ENCODE measurements at places on chromosomes 11 and 22.

- no peak for DNase-seq
Observed at GRCh38 chr22:19291218-19291579, 320 bp downstream of the CLTCL1 start.

DNA sequence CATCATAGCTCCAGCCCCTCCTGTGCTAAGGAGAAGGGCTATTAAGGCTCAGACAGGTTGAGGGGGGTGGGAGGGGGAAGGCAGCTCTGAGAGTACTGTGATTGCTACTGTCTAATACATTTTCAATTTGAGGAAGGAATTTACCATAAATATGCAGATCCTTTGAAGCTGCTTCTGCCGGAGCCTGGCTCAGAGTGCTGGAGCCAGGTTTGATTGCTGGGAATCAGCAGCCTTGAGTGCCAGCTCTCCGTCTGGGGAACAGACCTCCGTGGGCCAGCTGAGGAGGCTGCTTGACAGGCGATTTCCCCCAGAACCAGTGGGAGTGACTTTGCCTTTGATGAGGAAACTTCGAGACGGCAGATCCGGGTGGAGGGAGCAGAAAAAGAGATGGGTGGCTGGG, 141.7 kb upstream of the TBCEL start:
- no peak for DNase-seq

- no peak for DNase-seq
Observed at GRCh38 chr11:83349296-83349695, 63.1 kb upstream of the CCDC90B start.

DNA sequence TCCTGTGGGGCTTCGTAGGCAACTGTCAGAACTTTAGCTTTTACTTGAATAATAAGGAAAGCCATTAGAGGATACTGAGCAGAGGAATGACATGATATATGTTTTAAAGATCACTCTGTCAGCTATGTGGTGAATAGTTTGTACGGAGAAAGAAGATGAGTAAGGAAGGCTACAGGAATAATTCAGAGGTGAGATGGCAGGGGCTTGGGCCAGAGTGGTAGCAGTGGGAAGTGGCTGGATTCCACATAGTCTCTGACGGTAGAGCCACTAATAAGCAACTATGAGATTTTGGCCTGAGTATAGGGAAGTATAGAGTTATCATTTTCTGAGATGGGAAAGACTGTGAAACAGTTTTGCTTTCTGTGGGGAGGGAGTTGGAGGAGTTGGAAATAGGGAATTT, 93.9 kb upstream of the MTMR2 start:
- DNase-seq: no peak

DNA sequence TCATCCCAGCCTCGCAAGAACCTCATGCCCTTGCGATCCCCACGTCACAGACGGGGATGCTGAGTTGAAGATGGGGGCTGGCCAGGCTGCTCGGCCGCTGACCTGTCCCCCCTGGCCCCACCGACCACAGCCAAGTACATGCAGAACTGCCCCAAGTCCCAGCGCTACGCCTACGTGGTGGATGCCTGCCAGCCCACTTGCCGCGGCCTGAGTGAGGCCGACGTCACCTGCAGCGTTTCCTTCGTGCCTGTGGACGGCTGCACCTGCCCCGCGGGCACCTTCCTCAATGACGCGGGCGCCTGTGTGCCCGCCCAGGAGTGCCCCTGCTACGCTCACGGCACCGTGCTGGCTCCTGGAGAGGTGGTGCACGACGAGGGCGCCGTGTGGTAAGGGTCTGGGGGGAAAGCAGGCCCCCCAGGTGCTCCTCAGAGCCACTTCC, 10.0 kb downstream of the MUC5B start:
- no peak for DNase-seq

- no peak for DNase-seq
Observed at GRCh38 chr22:43147821-43148220, 3.5 kb upstream of the TSPO start.

GRCh38 chr11:126601136-126601535, 245.7 kb downstream of the ST3GAL4 start:
- no peak for DNase-seq

Measured in esophagus squamous epithelium (tissue), 5 donors.